ENCODE measurements at places on chromosomes 6 and 20.
A peak's percentile ranks its signal among the peaks of the same experiment; 100 is the strongest.

DNA sequence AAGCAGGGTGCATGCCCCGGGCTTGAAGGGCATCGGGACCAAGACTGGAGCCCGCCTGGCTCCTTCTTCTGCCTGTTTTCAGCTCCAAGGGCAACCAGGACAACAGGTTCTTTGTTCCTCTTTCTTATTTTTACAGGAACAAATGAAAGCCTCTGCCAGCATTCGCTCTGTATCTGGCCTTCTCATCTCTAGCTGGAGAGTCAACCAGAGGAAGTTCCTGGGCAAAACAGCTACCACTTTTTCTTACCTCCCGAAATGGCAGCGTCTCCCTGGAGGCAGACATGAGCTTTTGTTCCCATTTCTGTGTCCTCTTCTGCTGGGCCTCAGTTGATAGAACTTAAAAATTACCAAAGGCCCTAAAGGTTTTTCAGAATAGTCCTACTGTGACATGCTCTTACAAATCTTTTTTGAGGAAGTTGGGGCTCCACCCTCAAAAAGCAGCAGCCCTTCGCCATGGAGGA, 74.1 kb upstream of the NAA20 start:
- DNase-seq: no peak

- no peak for DNase-seq
Observed at GRCh38 chr6:138592749-138593123, 93.4 kb upstream of the NHSL1 start.

GRCh38 chr6:41367700-41368099, 32.3 kb downstream of the NCR2 start:
- peak; percentile 75 for DNase-seq

- peak; percentile 78 for DNase-seq
Observed at GRCh38 chr6:37103169-37104039, 66.5 kb upstream of the PIM1 start.

DNA sequence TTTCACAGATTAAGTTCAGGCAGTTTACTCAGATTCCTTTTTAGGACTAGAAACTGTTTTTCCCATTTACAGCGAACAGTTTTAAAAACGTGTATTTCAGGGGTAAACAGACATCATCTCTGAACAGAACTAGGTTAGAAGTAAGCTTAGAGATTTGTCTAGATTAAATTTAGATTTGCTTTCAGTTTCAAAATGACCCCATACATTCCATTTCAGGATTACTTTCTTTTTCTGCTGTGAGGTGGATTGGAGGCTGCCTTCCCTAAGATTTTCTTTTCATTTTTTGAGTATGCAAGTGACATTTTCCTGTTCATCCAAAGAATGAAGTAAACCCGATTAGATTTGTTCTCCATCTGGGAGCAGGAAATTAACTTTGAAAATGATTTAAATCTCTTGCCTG, 747.2 kb downstream of the KHDRBS2 start:
- DNase-seq: no peak

DNA sequence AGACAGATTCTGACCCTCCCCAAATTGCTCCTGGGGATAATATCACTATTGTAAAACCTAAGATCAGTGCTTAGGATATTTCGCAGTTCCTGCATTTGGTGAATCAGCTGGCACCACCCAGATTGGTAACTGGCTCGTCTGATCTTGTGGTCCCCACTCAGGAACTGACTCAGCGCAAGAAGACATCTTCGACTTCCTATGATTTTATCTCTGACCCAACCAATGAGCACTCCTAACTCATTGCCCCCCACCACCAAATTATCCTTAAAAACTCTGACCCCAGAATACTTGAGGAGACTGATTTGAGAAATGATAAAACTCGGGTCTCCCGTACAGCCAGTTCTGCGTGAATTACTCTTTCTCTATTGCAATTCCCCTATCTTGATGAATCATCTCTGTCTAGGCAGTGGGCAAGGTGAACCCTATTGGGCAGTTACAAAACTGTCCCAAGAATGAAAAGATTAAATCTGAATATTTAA, 55.7 kb upstream of the PRND start:
- no peak for DNase-seq

DNA sequence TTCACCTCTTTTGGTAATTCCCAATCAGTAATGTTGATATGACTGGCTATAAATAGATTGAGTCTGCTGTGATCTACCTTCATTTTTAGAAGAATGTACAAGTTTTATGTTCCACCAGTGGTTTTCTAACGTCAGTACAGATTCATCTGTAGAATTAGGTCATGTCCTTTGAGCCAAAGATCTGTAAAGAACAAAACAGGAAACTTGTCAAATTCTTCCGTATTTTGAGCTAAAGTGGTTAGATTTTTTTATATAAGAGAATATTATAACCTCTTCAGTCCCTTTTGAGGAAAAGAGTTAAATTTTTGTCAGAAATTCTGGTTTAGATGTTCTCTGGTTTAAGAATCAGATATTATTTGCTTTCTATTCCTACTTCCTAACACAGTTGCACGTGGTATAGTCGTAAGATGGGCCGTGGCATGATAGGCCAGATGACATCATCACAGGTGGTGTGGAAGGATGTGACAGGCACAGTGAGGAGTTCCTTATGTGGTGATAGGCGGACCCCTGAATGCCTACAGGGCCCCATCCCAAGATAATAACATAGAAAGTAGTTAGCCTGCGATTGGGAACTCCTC, 62.3 kb downstream of the SNX9 start:
- DNase-seq: no peak

- no peak for DNase-seq
Observed at GRCh38 chr20:4465212-4465611, 256.5 kb upstream of the PRND start.

DNA sequence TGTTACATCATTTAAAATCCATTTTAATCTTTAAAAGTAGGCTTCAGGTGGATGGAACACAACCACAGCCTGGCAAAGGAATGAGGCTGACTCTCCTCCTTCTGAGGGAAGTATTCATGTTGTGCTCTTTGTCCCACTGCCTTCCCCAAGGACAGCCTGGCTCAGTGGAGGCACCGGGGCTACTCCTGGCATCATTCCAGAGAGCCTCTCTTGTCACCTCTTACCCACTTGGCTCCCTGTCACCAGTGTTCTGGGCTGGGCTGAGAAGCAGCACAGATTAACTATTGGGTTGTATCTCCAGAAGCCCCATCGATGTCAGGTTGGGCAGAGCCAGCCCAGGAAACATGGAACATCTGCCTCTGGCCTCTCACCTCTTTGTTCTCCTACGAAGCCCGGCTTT, 10.7 kb upstream of the TP53INP2 start:
- DNase-seq: no peak

DNA sequence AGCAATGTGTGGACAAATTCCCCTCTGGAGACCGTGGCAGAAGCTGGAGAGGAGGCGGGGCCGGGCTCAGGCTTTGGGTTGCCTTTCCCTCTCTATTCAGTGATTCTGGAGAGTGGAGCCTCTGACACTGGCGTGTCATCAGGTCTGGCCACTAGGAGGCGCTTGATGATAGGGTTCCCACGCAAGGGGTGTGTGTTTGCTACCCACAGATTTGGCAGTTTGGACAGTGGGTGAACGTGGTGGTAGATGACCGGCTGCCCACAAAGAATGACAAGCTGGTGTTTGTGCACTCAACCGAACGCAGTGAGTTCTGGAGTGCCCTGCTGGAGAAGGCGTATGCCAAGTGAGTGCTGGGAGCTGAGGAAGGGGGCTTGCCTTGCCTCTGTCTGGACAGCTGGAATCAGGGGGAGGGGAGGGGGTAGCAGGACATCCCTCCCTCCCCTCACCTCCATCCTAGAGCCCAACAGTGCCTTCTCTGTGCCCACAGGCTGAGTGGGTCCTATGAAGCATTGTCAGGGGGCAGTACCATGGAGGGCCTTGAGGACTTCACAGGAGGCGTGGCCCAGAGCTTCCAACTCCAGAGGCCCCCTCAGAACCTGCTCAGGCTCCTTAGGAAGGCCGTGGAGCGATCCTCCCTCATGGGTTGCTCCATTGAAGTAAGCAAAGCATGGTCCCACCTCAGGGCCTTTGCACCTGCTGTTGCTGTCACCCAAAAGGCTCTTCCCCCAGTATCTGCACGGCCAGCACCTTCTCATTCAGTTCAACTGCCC, 14.3 kb downstream of the CAPN11 start:
- peak; percentile 54 for DNase-seq

DNA sequence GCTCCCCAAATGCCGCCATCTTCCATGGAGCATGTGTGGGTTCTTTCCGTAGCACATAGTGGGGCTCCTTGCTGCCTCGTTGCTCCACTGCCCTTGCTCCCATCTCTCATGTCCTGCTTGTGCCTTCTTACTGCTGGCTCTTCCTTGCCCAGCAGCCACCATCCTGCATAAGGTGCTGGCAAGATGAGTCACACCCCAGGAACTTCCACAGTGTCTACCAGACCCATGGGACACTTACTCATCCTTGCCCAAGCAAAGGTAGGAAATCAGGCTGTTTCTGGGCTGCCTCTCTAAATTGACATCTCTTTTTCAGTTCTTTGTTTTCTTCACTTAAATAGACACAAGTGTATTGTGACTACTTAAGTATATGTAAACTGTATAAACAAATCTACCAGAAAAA, 39.4 kb upstream of the RGS17 start:
- DNase-seq: no peak

- no peak for DNase-seq
Observed at GRCh38 chr6:3124667-3125066, 6.2 kb downstream of the BPHL start.

GRCh38 chr6:15691250-15691869, 28.5 kb upstream of the DTNBP1 start:
- DNase-seq: peak; percentile 77

GRCh38 chr6:88517737-88518136, 351.6 kb upstream of the CNR1 start:
- DNase-seq: peak; percentile 74

- no peak for DNase-seq
Observed at GRCh38 chr6:150615967-150616366, 16.3 kb downstream of the PLEKHG1 start.

DNA sequence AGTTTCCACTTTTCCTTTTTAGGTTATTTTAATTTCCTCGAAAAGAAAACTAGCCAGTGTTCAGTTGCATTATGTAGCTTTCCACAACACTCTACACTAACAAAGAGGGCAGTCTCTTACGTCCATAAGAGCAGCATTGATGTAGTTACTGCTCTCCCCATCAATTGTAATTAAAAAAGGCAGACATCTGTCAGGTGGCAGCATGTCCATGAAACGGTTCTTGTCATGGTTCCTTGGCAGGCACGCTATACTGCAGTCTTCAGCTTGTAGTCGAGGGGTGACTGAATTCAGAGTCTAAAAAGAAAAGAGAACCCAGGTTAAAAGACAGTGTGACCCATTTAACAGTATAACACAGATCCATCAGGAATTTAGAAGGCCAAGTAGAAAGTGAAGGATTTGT, 80.1 kb upstream of the THEMIS start:
- no peak for DNase-seq

GRCh38 chr20:58895448-58896180, 43.1 kb downstream of the GNAS start:
- DNase-seq: no peak

All from NCI-H526 treated with DMSO at 0.1 percent for 48 hours (cell line).